ENCODE measurements at places on chromosomes 5 and 9. TPM values are rescaled to one million over a fixed set of nuclear protein-coding genes. Genes with fewer than 3 reads are reported as not detected.

- no peak overlapping the region for H3K27ac ChIP-seq
- no peaks in the 10 kb centered on the region for H3K36me3 ChIP-seq
- DNase-seq: no peak
Observed at GRCh38 chr9:124248066-124248465, 9.7 kb upstream of the NEK6 start.

DNA sequence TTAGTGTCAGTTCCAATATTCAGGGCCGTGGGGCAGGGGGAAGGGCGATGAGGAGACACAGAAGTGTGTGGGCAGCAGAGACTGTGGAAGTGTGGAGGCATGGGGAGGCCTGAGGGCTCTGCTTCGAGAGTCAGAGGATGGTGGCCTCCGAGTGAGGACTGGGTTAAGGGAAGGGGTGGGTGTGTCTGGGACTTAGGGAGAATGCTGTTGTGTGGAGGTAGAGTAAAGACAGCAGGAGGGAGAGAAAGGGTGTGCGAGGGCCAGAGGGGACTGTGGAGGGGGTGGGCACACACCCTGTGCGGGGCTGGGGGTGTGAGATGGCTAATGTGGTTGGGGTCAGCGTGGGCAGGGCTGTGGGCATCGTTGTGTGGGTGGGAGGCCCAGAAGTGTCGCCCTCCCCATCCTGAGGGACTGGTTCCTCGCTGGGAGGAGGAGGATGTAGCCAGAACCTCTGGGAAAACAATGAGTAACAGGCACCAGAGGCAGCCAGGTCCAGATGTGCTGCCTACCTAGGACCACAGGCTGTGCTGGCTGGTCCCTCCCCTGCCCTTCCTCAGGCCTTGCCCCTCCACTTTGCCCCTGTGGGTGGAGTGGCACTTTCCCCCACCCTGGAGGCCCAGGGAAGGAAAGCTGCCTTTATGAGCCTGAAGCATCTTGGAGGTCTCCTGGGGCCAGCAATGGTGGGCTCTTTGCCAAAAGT lies 4.2 kb downstream of the USP20 start:
- H3K27me3 ChIP-seq: no peaks in the 10 kb centered on the region
- H3K4me1 ChIP-seq: no peaks in the 10 kb centered on the region
- H3K4me3 ChIP-seq: no peak overlapping the region
- H3K36me3 ChIP-seq: no peaks in the 10 kb centered on the region

GRCh38 chr5:170353961-170354360 lies 35.2 kb downstream of the KCNMB1 start:
- no peak overlapping the region for H3K27ac ChIP-seq
- DNase-seq: no peak
- no peaks in the 10 kb centered on the region for H3K4me1 ChIP-seq
- H3K27me3 ChIP-seq: no peaks in the 10 kb centered on the region

- no peaks in the 10 kb centered on the region for H3K4me1 ChIP-seq
- DNase-seq: no peak
- no peak overlapping the region for H3K27ac ChIP-seq
- H3K4me3 ChIP-seq: no peak overlapping the region
Observed at GRCh38 chr5:61824396-61824795, 481.6 kb upstream of the KIF2A start.

DNA sequence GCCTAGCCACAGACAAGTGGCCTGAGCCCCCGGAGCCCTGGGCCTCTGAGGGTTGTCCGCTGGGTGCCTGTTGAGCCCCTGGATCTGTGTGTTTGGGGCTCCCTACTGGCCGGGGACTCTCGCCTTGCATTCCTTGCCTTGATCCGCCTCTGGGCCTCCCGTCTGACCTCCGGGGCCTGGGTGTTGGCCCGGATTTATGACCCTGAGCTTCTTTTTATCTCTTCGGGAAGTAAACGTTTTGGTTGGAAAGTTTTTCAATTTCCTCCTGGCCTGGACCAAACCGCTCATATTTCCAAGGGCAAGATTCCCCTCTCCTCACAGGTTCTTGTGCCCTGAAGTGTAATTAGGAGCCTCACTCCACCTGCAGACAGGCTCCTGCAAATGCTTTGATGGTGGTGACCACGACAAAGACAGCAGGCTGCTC lies 69.3 kb upstream of the EGFLAM start:
- no peaks in the 10 kb centered on the region for H3K4me1 ChIP-seq
- no peaks in the 10 kb centered on the region for H3K27me3 ChIP-seq
- no peak overlapping the region for H3K4me3 ChIP-seq
- H3K27ac ChIP-seq: no peak overlapping the region
- H3K36me3 ChIP-seq: no peaks in the 10 kb centered on the region
- no peak for DNase-seq

DNA sequence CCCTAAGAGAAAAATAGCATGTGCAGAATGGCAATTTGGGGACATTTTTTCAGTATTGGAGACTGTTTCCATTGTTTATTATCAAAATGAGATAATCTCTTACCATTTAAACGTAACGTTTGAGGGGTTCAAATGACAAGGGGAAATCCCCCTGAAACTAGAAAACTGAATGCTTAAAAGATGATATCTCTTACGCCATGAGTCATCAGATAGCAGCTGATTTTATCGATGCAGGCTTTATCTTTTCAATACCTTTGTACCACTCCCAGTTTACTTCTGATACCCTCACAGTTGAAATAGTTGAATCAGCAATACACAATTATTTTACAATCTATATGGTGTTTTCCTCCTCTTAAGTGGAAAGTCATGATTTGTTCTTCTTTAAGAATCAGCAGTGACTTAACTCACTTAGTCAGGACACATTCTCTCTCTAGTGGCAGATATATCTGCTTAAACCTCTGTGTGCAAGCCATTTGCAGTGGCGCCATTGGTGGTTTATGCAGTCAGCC lies 29.2 kb downstream of the OSMR start:
- H3K36me3 ChIP-seq: no peaks in the 10 kb centered on the region
- H3K27me3 ChIP-seq: no peaks in the 10 kb centered on the region
- no peak overlapping the region for H3K4me3 ChIP-seq
- H3K27ac ChIP-seq: no peak overlapping the region

- no peak overlapping the region for H3K27ac ChIP-seq
- H3K27me3 ChIP-seq: no peaks in the 10 kb centered on the region
Observed at GRCh38 chr9:36935768-36936497, 98.1 kb downstream of the PAX5 start.

DNA sequence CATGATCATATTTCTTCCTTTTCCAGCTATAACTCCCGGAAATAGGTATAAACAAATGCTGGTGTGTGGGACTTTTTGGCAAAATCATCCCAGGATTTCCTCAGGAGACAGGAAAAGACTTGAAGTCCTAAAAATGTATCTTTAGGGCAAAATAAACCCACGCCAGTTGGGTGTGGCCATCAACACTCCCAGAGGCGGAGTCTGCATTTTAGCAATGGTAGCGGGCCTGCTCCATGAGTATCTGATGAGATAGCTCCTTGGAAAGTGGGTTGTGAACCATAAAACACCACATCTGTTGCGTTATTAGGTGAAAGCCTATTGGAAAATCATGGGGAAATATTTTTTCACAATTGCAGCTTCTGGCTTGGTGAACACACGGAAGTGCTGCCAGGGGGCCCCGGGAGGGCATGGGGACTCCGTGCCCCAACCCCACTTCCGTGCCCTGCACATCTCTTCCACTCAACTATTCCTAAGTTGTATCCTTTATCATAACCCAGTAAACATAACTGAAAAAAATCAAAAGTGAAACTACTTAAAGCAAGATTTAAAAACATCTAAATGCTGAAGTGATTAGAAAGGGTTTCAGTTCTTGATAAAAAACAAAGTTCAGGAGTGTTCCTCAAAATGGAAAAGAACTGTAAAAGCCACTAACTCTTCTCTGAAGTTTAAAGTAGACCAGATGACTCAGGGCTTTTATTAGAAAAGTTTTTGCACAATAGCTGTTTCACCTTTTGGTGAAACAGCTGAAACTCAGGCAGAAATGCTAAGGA lies 111.2 kb downstream of the LRRC70 start:
- no peaks in the 10 kb centered on the region for H3K27me3 ChIP-seq
- no peak for DNase-seq
- H3K4me1 ChIP-seq: no peaks in the 10 kb centered on the region
- H3K27ac ChIP-seq: no peak overlapping the region
- no peaks in the 10 kb centered on the region for H3K36me3 ChIP-seq

DNA sequence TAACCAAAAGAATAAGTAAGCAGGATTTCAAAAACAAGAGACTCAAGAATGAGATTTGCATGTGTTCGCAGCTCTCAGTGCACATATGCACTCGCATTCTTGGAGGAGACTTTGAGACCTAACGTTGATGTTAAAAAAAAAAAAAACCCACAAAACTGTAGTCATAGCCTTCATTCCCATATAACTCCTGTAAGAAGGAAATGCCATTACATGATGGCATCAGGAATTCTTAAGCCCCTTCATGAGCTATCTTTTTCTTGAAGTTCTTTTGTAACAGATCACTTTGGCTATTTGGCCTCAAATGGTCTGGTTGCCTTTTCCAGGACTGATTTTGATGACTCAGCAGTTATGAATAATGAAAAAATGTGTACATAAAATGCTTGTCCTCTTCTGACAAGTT lies 113.8 kb downstream of the ALDH1A1 start:
- H3K36me3 ChIP-seq: no peaks in the 10 kb centered on the region
- no peaks in the 10 kb centered on the region for H3K27me3 ChIP-seq
- no peaks in the 10 kb centered on the region for H3K4me1 ChIP-seq

DNA sequence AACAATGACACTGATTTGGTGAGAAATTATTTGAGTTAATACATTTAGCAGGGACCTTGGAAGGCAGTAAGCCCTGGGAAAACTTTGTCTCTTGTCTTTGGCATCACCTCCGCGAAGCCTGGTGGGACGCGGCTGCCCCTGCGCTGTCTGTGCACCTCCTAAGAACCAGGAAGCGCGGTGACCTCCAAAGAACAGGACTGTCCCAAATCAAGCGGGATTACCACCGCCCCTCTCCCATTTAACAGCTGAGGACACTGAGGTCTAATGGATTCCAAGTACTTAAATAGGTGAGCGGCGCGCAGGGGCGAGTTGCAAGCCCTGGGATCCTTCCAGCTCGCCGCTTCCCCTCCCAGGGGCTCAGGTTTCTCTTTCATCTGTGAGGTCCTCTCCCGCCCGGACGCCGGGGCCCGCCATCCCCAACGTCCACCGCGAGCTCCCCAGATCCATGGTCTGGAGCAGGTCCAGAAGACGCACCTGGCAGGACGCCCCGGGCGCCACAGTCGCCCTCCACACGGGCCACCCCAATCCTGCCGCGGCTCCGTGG lies 432 bp downstream of the STARD4 start:
- no peaks in the 10 kb centered on the region for H3K27me3 ChIP-seq
- H3K4me1 ChIP-seq: peaks cover 3% of the 10 kb centered on the region
- H3K4me3 ChIP-seq: peak overlapping the region; percentile 62
- no peak for DNase-seq
- H3K27ac ChIP-seq: peak overlapping the region; percentile 46

DNA sequence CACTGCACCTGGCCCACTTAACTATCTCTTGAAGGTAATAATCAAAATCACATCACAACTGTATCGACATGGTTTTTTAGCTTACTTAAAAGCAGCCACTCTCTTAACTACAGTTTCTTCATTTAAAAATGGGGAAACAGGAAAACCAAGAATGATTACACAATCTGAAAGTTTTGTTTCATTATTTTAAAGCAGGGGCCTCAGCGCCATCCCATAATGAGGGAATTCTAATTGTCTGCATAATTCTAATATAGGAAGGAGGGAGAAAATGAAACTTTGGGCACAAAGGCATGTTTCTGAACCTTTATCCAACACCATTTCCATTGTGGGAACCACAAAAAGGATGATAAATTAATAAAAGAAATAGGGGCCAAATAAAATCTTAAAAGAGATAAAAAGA lies 7.6 kb downstream of the HACD4 start:
- H3K27ac ChIP-seq: no peak overlapping the region
- H3K4me1 ChIP-seq: no peaks in the 10 kb centered on the region
- H3K4me3 ChIP-seq: no peak overlapping the region
- no peaks in the 10 kb centered on the region for H3K36me3 ChIP-seq

DNA sequence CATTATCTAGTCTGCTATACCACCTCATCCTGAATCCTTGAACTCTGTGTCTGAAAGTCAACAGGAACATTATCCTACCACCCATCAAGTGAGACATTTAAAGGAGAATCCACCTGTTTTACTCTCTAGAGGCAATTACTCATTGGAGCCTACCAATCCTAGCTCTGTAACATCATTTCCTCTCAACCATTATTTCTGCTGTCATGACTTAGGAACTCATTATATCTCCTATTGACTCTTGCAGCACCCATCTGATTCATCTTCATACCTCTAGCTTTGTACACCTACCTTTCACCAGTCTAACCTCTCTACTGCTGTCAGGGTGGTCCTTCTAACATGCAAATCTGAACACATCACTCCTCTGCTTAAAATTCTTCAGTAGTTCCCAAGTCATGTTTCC lies 481.5 kb downstream of the NFIB start:
- DNase-seq: no peak
- H3K27ac ChIP-seq: no peak overlapping the region
- H3K36me3 ChIP-seq: no peaks in the 10 kb centered on the region
- H3K4me3 ChIP-seq: no peak overlapping the region

DNA sequence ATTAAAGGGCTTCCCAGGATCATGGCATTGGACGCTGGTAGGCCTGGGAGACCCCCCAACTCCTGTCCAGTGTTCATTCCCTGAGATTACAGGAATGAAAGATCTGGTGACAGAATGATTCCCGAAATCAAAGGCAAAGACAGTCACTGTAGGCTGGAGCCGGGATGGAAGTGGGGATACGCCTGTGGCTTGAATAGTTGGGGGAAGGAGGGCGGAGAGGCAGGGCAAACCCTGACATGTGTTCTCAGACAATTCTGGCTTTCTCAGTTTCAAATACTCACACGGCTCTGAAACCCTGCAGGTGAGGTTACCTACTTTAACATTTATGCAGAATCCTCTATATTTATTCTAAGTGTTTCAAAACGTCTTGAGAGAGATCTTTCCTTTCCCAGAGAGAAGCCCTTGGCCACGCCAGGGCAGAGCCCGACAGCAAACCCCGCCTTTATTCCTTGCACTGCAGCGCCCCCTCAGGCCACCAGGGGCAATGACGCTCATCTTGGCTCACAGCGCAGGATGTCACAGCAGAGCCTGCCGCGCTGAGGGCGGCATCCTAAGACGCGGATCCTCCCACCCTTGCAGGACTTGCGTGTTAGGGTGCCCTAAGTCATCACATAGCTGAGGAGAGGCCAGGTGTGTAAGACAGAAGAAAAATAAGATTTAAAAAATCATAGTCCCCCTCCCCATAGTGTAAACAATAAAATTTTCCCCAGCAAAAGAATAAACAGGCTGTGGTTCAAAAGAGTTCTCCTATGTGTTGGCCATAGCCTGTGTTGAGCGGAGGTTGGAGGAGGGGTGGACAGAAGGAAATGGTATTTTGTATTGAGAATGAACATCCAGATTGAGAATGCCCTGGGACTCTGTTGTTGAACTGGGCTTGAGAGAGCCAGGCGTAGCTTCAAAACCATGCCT lies 284.5 kb downstream of the NTRK2 start:
- H3K36me3 ChIP-seq: no peaks in the 10 kb centered on the region
- no peaks in the 10 kb centered on the region for H3K27me3 ChIP-seq
- H3K4me1 ChIP-seq: no peaks in the 10 kb centered on the region
- peak; percentile 77 for DNase-seq
- no peak overlapping the region for H3K4me3 ChIP-seq
- H3K27ac ChIP-seq: no peak overlapping the region

The ELP1 gene
- 13.9 TPM for total RNA-seq

The ACOT12 gene
- 0.45 TPM for total RNA-seq

The GEMIN5 gene
- total RNA-seq: 12.0 TPM

The CTSL gene
- total RNA-seq: 130 TPM

All from aorta (tissue), 5 donors.